ENCODE measurements at places on chromosomes 4 and X.
A peak's percentile ranks its signal among the peaks of the same experiment; 100 is the strongest.

DNA sequence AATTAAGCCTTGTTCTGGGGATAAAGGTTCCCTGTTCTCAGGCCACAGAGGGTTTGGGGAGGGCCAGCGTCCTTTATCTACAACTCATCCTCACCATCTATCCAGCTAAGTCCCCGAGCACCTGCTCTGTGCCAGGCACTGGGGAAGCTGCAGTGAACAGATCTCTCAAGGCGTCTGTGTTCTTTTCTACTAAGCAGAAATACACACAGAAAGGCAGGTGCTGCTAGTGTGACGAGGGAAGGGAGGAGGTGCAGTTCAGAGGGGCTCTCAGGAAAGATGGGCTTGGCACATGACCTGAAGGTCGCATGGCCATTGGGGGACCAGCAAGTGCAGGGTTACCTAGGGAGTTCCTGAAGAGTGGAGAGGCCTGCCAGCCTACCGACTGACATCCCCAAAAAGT is 352.2 kb downstream of the NR3C2 start:
- DNase-seq: no peak

GRCh38 chr4:169372791-169373190 is 102.0 kb upstream of the SH3RF1 start:
- DNase-seq: no peak

DNA sequence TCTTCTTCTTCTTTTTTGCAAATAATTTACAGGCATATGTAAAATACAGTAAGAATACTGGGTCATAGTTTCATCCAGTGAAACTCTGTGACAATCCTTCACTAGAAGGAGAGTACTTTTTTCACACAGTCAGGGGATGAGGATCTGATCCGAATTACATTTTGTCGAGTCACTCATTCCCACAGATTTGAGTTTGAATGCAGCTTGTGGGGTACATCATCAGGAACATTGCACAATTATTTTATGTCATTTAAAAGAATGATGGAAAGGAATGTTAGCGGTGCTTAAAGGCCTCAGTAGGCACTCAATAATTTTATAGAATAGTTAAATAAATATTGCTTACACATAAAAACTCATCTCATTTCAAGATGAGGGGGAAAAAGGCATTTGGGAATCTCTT is 88.6 kb downstream of the CHRNA9 start:
- DNase-seq: peak; percentile 24

DNA sequence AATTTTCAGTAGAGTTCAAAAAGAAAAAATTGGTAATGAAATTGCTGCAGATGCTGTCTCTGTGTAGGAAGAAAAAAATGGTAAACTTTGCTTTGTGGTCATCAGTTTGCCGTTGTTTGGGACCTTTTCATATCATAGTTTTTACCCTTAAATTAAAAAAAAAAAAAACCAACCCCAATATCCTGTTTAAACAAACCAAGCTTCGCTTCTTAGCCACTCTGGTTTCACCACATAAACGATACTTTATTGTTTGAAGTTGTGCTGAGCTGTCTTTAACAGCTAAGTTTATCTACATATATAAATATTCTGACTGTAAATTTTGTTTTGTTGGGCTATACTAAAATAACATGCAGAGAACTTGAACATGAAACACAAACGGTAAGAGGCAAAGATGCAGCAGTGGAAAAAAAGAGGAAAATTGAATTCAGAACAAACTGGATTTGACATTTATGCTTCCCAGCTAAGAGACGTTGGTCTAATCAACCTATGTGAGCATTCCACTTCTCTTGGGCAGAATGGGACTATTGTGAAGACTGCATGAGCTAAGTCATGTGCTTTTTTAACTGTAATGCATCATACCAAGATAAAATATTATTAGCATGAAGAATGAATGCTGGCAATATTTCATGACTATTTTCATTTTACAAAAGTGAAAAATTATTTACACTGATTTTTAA is 15.7 kb upstream of the H2AZ1 start:
- no peak for DNase-seq

DNA sequence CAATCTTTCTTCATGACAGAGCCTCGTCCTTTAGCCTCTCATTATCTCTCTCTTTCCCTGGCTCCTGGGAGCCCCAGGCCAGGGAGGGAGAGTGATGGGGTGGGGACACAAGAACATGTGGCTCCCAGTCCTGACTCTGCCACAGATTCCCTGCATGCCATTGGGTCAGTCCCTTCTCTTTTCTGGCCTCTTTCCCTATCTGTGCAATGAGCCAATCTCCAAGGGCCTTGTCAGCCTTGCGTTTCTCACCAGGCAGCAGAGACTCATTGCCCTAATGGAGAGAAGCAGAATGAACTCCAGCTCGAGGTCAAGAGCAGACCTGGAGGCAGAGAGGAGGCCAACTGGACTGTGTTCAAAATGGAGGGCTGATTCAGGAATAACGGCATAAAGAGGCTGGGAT is 38.4 kb upstream of the PJA1 start:
- DNase-seq: no peak

DNA sequence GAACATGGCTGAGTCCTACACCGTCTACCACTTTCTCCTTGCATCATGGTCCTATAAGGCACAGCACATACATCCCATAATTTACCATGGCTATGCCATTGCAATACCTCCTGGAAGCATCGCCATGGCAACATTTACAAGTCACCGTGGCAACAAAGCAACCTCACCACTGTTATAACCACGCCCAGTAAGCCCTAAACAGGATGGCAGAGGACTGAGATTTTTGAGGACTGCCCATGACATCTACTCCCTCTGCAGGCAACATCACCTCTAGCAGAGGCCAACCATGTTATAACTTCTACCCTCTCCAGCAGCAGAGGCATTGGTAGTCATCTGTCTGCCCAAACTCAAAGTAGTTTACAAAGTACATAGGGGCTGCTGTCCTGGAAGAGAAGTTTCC is 29.7 kb downstream of the BCOR start:
- DNase-seq: peak; percentile 62

DNA sequence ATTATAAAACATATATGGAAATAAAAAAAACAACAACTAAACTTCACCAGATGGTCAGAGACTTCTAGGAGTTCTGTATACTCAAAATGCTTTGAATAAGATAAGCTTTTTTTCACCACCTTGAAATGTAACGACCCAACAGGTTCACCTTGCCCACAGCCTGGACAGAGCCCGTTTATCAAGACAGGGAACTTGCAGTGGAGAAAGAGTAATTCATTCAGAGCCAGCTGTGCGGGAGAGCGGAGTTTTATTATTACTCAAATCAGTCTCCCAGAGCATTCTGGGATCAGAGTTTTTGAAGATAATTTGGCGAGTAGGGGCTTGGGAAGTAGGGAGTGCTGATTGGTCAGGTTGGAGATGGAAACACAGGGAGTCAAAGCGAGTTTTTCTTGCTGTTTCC is 38.5 kb downstream of the AGA start:
- DNase-seq: no peak

GRCh38 chr4:145694929-145695328 is 15.0 kb downstream of the C4orf51 start:
- DNase-seq: no peak

- no peak for DNase-seq
Observed at GRCh38 chr4:11471046-11471441, 42.4 kb upstream of the HS3ST1 start.

DNA sequence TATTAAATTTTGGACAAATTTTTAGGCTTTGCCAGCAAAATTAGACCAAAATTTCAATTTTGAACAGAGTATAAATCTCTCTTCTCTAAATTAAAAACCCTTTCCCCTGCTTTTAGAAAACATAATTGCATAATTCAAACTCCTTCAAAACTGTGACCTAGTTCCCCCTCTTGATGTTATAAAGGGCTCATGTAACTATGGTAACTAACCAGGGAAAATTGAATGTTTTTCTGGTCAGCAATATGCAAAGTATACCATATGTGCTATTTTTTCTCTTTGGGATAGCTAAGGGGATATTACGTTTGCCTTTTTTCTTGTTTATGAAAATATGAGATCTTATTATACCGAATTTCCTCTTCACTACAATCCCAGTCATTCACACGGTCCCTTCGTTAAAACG is 5.1 kb upstream of the ING2 start:
- DNase-seq: no peak

- DNase-seq: no peak
Observed at GRCh38 chrX:107646735-107647134, 18.4 kb downstream of the PRPS1 start.

DNA sequence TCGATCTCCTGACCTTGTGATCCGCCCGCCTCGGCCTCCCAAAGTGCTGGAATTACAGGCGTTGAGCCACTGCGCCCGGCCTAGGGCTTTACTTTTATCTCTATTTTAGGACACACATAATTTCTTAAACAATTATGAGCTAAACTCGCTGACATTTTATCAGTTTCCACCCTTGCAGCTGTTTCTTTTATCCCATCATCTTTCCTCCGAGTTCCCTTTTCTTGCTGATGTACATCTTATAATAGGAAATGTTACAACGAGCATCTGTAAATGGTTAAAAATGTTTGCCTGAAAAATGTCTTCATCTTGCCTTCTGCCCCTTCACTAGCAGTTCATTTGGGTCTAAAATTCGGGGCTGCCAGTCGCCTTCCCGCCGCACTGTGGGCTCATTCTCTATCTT is 41.2 kb downstream of the ZFYVE28 start:
- no peak for DNase-seq

GRCh38 chrX:54288277-54288676 is 69.6 kb downstream of the WNK3 start:
- no peak for DNase-seq

DNA sequence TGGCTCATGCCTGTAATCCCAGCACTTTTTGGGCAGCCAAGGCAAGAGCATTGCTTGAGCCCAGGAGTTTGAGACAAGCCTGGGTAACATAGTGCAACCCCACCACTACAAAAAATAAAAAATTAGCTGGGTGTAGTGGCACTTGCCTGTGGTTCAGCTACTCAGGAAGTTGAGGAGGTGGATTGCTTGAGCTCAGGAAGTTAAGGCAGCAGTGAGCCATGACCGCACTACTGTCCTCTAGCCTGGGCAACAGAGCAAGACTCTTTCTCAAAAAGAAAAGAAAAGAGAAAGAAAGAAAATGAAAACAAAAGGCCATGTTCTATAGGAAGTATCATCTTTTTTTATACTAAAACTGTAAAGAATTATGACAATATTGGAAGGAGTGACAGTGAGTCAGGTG is 38.5 kb downstream of the NEK1 start:
- DNase-seq: no peak

DNA sequence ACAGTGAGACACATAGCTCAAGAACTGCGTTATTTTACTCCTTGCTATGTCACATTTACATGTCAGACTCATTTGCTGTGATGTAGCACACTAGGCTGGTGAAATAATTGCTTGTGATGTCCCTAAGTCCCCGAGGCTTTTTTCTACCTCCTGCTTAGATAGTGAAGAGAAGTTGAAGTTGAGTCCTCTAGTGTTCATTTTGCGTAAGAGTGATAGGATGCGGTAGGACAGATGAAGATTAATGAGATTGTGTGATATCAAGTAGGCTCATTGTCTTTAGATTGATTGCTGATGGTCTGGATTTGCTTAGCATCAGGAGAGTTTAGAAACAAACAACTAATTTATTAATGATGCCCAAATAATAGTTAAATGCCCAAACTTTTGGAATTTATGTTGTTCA is 173.6 kb upstream of the NUDT6 start:
- no peak for DNase-seq

Measured in RPMI7951 (cell line).